ENCODE measurements at places on chromosomes 5 and 9.
A peak's percentile ranks its signal among the peaks of the same experiment; 100 is the strongest.

GRCh38 chr5:158246661-158247060 is 387.7 kb upstream of the CLINT1 start:
- no peak for DNase-seq

DNA sequence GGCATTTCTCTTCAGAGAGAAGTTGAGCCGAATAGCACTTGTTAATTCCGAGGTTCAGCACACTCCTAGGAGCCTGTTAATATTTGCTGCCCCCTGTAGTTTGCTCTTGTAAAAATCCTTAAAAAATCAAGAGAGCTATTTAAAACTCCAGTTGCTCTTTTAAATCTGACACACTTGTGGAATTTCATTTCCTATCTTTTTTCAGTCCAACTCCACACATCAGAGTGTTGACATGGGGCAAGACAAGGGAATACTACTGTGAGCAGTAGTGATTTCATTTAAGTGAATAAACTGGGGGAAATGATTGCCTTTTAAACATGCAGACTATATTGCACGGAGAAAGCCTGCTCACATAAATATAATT is 1096.3 kb upstream of the DMAC1 start:
- peak; percentile 21 for DNase-seq

DNA sequence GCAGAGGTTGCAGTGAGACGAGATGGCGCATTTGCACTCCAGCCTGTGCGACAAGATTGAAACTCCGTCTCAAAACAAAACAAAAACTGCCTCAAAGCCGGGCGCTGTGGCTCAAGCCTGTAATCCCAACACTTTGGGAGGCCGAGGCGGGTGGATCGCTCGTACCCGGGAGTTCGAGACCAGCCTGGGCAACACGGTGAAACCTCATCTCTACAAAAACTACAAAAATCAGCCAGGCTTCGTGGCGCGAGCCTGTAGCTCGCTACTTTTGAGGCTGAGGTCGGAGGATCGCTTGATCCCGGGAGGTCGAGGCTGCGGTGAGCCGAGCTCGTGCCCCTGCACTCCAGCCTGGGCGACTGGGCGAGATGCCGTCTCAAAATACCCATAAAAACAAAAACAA is 988 bp downstream of the GFM2 start:
- DNase-seq, result no peak

DNA sequence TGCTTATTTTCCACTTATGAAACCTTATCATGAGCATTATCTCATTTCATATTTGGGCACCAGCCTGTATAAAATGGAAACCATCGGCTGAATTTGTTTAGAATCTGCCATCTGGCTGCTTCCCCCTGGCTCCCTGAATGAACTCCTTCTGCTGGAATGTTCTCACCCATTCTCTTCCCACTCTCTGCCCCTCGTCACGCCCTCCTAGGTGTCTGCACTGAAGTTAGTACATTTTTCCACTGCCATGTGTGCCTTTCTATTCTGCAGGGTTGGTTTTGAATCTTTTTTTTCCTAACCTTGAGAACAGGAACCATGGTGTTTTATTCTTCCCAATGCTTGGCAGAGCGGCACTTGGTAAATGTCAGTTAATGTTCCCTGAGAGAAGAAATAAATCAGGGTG is 359.7 kb downstream of the MLLT3 start:
- no peak for DNase-seq

GRCh38 chr9:126375386-126375785 is 48.8 kb downstream of the MVB12B start:
- peak; percentile 66 for DNase-seq

DNA sequence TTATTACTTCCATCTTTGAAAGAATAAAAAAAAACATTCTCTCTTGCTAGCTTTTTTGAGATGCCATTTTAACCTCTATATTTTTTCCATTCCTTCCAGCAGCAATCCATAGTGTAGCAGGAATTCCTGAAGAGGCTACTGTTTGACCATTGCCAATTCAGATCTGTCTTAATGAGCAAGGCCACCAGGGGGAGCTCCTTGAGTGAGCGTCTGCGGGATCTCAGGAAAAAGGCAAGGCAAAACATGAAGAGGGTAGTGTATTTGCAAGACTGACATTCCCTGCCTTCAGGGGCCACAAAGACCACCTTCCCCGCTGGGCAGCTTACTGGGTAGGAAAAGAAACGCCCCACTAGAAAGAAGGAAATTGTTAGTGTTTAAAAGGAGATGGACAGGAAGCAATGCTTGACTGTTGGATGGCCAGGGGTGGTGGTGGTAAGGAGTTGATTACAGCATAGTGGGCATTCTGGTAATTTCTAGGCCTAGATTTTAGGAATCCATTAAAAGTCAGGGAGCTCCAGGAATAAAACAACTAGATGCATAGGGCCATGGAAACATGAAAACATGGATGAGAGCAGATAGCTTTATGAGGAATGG is 206.6 kb upstream of the HAPLN1 start:
- peak; percentile 74 for DNase-seq

DNA sequence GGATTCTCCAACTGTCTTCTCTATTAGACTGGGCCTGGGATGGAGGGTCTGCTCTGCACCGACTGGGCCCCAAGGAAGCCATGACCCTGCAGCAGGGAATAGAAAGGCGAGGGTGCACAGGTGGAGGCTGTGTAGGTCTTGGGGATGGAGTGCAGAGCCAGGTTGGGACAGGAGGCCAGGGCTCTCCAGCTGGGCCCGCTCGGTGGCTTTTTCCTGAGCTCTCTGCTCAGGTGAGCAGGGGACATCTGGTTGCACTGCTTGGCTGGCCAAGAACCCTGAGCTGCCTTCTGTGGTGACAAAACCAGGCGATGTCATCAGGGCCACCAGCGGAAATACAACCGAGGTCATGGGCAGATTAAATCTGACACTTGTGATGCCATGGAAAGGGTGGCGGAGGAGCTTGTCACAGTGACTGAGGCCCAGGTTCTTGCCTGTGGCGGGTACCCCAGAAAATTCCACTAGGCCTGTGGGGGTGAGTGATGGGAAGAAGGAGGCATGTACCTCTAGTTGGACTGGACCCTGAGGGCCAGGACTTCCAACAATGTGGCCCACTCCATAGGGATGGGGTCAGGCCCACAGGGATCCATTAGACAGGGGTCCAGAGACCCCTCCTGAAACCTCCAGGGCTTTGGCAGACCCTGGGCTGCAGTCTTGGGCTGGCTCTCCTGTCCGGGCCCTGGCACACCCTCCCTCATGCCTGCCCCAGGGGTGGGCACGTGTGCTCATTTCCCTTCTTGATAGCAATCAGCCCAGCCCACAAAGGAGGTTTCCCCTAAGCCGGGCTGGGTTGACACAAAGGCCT is 4.4 kb upstream of the IL3 start:
- DNase-seq, result no peak

DNA sequence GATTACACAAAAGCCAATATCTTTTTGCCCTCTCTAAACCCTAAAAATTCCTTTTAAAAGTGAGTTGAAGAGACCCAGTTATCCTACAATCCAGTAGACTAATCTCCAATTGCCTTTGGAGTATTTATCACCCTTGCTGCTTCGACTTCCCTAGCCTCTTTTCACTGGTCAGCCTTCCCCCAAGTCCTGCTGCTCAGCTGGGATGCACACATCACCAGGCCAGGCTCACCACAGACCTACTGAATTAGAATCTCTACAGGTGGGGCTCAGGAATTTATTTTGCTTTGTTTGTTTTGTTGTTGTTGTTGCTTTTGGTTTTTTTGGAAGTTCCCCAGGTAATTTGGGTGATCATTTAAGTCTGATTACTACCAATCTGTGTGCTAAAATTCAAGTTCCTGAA is 11.6 kb upstream of the FOXD1 start:
- no peak for DNase-seq

DNA sequence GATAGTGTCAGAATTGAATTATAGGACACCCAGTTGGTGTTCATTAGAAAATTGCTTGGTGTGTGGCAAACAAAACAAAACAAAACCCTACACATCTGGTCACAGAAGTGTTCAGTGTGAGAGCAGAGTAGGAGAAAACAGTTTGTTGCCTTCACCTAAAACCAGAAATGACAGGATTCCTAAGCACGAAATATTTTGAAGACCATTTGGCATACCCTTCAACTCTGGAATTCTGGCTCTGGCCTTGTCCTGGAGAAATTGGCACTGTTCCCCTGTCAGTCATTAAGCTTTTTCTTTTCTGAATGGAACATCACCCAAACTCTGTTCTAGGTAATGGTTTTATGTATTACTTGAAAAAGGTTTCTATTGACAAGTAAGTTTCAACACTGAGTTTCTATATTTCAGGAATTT is 110.2 kb upstream of the PCA3 start:
- DNase-seq, result no peak

All from kidney capillary endothelial cell (primary cell).